ENCODE measurements at places on chromosomes 11 and 22.

- no peak for DNase-seq
Measured at GRCh38 chr11:131670876-131671275, 300.5 kb downstream of the NTM start.

- DNase-seq, result no peak
Measured at GRCh38 chr11:20090654-20091374, 69.5 kb downstream of the DBX1 start.

GRCh38 chr11:3635641-3636375 lies 6.0 kb downstream of the ART5 start:
- no peak for DNase-seq

DNA sequence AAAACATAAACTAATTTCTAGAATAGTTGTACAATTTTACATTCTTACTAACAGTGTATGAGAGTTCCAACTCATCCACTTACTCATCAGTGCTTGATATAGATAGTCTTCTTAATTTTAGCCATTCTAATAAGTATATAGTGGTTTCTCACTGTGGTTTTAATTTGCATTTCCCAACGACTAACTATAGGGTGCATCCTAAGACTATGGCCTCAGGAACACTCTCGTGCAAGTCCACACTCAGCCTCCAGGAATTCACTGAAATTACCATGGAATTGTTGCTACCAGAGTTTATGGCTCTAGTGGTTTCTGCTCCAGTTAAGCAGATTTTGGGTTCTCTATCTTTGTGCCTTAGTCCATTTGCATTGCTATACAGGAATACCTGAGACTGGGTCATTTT lies 60.1 kb upstream of the GUCY1A2 start:
- peak; percentile 42 for DNase-seq

DNA sequence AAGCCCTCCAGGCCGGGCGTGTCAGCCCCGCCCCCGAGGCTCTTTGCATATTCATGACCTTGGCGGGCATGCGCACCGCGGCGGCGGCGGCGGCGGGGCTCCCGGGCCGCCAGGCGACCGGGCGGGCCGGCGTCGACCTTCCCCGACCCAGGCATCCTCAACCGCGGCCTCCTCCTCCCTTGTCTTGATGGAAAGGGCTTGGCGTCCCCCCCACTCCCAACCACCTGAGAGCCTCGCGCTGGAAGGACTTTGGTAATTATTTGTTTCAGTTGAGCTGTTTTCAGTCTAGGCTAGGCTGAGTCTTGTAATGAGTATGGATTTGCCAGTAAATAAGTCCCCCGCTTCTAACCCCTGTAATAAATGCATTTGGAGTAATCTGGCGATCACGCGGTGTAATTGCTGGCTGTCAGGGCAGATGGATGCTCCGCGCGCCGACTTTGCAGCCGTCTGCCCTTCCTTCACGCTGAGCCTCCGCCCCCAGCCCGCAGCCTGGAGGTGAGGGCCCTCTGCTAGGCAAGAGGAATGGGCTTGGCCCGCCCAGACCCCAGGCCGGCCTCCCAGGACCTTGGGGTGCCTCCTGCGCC lies 25.2 kb downstream of the FLRT1 start:
- no peak for DNase-seq

GRCh38 chr22:38077595-38077994 lies 6.4 kb downstream of the SLC16A8 start:
- DNase-seq, result no peak

GRCh38 chr11:86128914-86129313 lies 60.0 kb upstream of the PICALM start:
- DNase-seq, result no peak

- DNase-seq, result peak; percentile 28
Measured at GRCh38 chr11:12961615-12962014, 47.5 kb upstream of the RASSF10 start.

DNA sequence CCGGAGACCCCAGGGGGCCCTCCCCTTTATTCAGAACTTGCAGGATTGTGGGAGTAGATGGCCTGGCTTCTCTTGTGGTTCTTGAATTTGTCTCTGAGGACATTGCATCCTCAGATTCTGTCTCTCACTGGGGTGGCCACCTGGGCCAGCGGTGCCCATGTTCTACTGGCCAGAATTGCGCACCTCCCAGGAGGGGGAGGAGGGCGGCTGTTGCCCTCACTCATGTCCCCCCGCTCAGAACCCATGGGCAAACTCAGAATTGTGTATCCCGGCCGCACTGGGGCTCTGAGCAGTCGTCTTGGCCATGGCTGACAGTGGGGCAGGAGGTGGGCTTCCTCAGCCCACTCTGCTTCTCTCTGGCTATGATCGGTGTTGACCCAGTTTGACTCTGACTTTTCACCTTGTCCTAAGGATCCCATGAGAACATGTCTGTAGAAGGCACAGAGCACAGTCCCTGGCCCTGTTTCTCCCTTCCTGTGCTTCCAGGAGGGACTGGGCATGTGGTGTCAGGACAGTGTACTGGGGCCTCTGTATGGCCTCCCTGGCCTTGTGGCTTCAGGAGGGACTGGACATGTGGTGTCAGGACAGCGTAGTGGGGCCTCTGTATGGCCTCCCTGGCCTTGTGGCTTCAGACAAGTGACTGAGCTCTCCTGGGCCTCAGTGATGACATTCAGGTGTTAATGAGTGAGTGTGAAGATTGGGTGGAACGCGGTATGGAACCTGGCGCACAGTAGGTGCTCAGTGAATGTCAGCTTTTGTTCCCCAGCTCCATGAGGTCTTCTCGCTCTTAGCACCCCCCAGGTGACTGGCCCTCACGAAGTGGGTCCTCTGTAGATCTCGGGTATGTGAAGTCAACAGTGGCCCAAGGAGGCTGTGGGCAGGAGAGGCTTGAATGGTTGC lies 99.3 kb downstream of the TBC1D22A start:
- DNase-seq, result no peak

DNA sequence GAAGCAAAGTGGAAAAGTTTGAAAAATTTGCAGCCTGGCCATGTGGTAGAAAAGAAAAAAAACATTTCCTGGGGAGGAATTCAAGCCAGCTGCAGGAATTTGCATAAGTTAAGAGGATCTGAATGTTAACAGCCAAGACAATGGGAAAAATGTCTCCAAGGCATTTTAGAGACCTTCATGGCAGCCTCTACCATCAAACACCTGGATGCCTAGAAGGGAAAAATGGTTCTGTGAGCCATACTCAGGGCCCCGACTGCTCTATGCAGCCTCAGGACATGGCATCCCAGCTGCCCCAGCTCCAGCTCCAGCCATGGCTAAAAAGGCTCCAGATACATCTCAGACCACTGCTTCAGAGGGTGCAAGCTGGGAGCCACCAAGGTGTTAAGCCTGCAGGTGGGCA lies 149.1 kb upstream of the SOX6 start:
- DNase-seq, result no peak

- no peak for DNase-seq
Measured at GRCh38 chr22:45892681-45893461, 84.1 kb downstream of the WNT7B start.

- peak; percentile 47 for DNase-seq
Measured at GRCh38 chr11:10623797-10624761, 55.6 kb upstream of the LYVE1 start.

DNA sequence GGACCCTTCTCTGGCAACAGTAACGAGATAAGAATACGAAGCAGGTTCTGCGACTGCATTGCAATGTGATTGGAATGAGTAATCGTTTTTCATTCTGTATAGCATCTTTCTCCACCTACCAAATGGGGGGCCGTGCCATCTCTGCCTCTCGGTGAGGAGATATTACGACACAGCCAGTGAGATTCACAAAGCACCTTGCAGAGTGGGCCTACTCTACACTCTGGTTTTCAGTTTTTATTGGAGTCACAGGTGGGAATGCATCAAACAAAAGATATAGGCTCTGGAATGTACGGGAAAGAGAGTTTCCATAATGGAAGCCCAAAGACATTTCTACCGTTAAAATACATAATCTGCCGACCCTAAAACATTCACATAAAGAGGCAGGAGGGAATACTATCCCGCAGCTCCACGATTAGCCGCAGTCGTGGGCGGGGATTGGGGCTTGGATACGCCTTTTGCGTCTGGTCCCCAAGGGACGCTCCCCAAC lies 423 bp upstream of the RTN3 start:
- peak; percentile 10 for DNase-seq

GRCh38 chr11:60378354-60378753 lies at the start of gene MS4A7:
MS4A7 (plus strand) TSS chr11:60378532; CDS start chr11:60383142, 4,610 bp downstream.
- DNase-seq, result peak; percentile 13

DNA sequence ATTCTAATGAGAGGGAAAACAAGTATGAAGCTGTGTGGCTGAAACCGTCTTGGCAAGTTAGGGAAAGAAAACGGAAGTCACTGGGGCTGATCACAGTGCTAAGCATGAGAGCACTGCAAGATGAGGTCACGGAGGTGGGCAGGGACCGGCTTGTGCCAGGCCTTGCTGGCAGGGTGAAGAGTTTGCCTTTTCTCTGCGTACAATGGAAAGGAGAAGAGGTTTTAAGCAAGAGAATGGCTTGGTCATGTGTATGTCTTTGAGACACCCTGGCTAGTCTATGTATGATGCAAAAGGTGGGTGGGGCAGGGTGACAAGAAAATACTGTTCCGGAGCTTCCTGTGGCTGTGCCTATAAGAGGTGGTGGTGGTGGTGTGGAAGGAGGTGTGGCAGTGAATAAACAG lies 567.9 kb downstream of the NTM start:
- peak; percentile 4 for DNase-seq

DNA sequence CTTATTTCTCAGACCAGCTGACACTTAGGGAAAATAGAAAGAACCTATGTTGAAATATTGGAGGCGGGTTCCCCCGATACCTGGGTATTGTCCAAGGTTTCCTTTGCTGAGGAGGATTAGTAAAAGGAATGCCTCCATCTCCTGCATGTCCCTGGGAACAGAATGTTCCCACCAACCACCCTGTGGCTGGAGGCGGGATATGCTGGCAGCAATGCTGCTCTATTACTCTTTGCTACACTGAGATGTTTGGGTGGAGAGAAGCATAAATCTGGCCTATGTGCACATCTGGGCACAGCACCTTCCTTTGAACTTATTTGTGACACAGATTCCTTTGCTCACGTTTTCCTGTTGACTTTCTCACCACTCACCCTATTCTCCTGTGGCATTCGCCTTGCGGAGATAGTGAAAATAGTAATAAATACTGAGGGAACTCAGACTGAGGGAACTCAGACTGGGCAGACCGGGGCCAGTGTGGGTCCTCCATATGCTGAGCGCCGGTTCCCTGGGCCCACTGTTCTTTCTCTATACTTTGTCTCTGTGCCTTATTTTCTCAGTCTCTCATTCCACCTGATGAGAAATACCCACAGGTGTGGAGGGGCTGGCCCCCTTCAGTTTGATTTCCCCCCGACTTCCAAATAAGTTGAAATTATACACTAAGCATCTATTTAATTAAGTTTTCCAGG lies 32.1 kb downstream of the IGLL1 start:
- no peak for DNase-seq

GRCh38 chr22:49241174-49241851 lies 586.4 kb downstream of the BRD1 start:
- no peak for DNase-seq

DNA sequence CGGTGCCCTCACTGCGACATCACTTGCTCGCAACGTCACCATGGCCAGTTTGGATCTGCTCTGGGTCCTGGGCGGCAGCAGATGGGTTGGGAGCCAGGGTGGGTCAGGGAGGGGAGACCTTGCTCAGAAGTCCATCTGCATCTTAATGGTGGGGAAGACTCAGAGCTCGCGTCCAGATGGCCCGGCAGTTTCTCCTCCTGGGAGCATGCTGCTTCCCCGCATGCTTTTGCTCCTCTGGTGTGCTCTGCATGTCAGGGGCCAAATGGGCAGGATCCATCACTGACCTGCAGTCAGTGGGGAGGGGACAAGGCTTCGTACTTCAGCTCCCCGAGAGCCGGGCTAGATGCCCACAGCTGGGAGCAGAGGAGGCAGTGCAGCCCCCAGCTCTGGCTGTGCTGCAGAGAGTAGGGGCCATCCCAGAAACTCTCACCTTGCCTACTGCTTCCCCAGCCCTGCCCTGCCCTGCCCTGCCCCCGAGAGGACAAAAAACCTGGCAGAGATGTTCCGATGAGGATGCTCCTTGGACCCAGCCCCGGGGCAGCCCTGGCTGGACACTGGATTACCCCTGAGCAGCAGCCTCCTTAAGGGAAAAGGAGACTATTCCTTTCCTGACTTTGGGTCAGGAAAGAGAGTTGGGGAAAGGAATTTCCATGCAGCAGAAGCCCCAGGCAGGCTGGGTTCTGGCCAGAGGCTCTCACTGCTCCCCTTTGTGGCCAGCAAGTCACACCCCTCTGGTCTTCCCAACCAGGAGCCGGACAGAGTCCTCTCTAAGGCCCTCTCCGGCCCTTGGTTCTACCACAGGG lies 149.9 kb downstream of the PKNOX2 start:
- DNase-seq, result no peak

GRCh38 chr11:128802358-128802981 lies 64.6 kb downstream of the KCNJ1 start:
- DNase-seq, result peak; percentile 74

GRCh38 chr11:123577081-123577598 lies 77.3 kb downstream of the SCN3B start:
- peak; percentile 19 for DNase-seq

- peak; percentile 13 for DNase-seq
Measured at GRCh38 chr11:117950301-117950700, 21.1 kb upstream of the TMPRSS13 start.

DNA sequence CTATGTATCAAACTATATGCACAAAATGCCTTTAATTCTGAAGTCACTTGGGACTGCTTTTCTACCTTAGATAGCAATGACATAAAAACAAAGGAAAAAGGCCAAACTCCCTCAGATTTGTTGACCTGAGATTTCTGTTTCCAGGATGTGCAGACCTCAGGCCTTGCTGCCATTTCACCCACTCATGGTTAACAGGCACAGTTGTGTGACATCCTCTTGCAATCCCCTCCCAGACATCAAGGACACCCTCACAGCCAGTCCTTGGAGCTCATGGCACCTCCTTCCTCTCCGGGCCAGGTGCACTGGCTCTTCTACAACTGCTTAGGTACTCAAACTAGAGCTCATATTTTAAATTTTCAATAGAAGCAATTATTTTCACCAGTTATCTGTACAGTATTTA lies 37.3 kb downstream of the SERPIND1 start:
- no peak for DNase-seq

DNA sequence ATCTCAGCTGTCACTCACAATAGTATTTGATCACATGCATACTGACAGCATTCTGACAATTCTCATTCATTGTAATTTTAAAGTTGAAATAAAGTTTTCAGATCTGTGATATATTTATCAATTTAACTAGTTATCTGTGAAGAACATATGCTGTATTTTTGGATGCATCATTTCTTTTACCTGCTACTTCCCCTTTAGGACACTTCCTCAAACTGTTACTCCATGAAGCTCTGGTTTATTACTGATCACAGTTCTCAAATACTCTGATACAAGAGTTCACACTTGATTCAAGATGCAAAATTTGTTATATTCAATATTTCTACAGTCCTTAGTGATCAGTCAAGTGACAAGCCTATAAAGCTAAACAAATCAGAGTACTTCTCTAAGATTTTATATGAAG lies 1655.2 kb downstream of the LRRC4C start:
- no peak for DNase-seq
